ENCODE measurements at places on chromosomes 5 and 9.

GRCh38 chr5:76547242-76547890 lies 75.8 kb downstream of the F2RL2 start:
- no peak for DNase-seq

DNA sequence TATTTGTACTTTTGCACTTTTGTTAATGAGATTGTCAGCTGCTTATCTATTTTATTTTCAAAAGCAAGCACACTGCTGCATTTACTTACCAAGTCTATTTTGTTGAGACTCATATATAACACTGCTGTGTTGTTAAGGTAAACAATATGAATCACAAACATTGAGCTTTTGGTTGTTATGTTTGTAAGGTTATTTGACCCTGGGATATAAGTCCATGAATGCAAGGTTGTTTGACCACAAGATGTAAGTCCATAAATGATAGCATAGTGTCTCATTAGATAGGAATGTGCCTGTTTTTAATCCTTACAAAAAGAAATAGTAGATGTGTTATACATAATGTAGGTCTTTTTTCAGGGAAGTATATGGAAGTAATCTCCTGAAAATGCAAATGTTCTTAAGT lies 845.9 kb downstream of the CDH9 start:
- no peak for DNase-seq

DNA sequence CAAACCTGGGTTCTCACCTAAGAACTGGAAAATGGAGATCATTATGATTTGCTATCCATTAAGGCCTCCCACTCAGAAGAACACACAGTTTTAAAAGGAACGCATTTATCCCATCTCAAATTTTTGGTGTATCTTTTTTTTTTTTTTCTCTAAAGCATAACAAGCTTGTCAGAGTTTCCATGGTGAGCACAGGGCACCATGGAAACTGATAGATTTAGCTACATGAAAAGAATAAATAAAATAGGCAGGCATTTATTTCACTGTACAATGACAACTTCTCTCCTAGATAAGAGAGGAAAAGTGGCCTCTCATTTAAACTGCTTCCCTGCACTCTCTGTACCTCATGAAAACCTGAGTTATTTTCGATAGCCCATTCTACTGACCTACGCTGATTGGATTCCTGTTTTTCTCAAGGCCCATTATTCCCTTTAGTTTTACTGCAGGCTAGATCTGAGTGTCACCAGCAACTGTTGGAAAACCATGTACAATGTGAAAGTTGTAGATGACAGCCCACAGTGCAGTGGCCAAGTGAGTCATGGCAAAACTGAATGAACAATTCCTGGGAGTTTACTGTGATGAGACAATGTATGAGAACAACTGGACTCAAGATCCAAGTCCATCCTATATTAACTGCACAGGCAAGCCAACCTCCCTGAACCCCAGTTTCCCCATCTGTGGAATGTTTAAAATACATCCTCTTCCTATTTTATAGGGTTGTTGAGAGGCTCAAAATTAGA lies 4.3 kb upstream of the GDA start:
- DNase-seq = no peak

DNA sequence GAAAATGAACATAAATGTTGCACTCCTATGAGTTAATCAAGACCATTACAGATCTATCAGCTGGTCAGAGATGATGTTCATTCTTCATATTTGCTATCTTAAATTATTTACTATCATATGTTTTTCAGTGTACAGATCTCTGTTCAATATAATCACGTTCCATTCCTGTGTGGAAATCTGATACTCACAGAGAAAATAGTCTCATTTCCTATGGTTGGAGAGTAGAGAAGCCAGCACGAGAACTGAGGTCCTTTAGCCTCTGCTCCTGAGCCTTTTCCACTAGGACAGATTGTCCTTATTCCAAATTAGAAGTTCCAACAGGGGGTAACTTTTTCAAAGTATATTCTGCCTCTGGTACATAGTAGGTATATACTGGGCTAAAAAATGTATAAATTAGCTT lies 29.2 kb downstream of the UGCG start:
- DNase-seq = no peak

DNA sequence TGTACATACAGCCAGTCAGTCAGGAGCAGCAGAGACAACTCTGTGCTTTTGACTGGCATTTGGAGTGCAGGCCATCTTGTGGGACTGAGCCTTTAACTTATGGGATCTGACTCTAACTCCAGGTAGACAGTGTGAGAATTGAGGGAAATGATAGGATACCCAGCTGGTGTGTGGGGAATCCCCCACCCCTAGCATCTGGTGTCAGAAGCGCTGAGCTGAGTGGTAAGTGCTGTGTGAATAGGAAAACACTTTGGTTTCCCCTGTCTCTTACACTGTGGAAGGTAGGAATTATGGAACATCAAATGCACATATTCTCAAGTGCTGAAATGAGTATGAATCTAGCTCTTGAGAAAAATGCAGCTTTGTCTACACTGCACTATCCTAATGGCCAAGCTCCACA lies 43.9 kb downstream of the CCDC125 start:
- no peak for DNase-seq

Data from AML-193 (cell line).